Lung (tissue), 17 donors: ENCODE measurements at places on chromosomes 13 and 19. TPM values are rescaled to one million over a fixed set of nuclear protein-coding genes. Genes with fewer than 3 reads are reported as not detected.

RB1 gene
- 31.5 TPM for total RNA-seq

PGLYRP2 gene
- total RNA-seq: not detected

- no peak overlapping the region for H3K27ac ChIP-seq
- no peaks in the 10 kb centered on the region for H3K36me3 ChIP-seq
- no peaks in the 10 kb centered on the region for H3K27me3 ChIP-seq
- no peak overlapping the region for H3K4me3 ChIP-seq
- DNase-seq: no peak
These were observed 71.4 kb downstream of the ALOX5AP start for GRCh38 chr13:30806784-30807183.

SH2D3A gene
- 30.6 TPM for total RNA-seq

RNF17 gene
- total RNA-seq: 0.09 TPM

GRCh38 chr19:1968279-1969175 lies 27.6 kb downstream of the CSNK1G2 start:
- DNase-seq: peak; percentile 39
- no peak overlapping the region for H3K4me3 ChIP-seq
- H3K36me3 ChIP-seq: peaks cover 3% of the 10 kb centered on the region
- H3K27ac ChIP-seq: no peak overlapping the region

ZNF554 gene
- total RNA-seq: 5.0 TPM

UGGT2 gene
- total RNA-seq: 24.3 TPM

DNA sequence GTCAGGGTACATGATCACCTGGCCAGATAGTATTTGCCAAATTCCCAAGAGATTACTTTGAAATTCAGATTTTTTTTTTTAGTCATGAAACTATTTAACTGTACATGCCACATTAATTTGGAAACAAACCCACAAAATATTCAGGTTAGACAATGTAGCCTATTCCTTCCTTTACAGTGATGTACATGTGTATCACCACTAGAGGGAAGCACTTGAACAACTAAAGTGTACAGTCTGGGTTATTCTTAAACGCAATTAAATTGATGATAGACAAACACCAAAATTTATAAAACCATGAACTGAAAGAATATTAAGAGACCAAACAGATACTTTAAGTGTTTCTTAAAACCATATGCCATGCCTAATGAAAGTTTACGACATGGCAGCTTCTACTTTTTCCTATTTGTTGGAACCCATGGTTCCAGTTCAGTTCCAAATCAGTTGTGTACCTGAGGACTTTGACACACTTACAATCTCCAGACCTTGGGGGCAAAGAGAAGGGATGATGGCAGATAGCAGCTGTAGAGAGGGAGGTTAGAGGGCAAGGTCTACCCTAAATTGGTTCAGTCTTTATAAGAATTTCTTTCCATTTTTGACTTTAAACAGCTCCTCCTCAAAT lies 52.8 kb downstream of the TNFSF13B start:
- no peaks in the 10 kb centered on the region for H3K36me3 ChIP-seq
- no peak overlapping the region for H3K4me3 ChIP-seq
- H3K27me3 ChIP-seq: peaks cover 4% of the 10 kb centered on the region
- peak; percentile 54 for DNase-seq
- no peaks in the 10 kb centered on the region for H3K4me1 ChIP-seq
- H3K27ac ChIP-seq: no peak overlapping the region

DNA sequence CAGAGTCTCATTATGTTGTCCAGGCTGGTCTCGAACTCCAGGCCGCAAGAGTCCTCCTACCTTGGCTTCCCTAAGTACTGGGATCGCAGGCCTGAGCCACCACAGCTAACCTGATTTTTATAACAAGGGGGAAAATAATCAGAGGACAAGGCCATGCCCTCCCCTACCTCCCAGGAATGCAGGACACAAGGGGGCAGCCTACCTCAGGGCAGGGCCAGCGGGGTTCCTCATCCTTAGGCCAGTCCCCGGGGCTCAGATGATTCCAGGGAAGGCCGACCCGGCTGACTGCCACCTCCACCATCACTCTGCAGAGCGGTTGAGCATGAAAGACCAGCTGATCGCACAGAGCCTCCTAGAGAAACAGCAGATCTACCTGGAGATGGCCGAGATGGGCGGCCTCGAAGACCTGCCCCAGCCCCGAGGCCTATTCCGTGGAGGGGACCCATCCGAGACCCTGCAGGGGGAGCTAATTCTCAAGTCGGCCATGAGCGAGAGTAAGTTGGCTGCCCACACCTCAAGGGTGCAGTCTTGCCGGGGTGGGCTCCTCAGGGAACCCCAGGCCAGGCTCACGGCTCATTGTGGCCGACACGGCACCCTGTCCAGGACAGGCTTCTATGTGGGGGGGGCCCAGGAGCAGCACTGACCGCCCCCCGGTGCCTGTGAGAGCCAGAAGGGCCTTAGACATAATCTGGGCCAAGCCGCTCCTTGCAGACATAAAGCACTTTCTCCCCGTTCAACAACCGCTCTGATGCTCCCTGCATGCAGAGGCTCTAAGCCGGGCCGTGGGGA lies 26.8 kb downstream of the PEX11G start:
- H3K27ac ChIP-seq: no peak overlapping the region
- no peak for DNase-seq
- no peak overlapping the region for H3K4me3 ChIP-seq
- H3K4me1 ChIP-seq: no peaks in the 10 kb centered on the region
- peaks cover 17% of the 10 kb centered on the region for H3K36me3 ChIP-seq

DNA sequence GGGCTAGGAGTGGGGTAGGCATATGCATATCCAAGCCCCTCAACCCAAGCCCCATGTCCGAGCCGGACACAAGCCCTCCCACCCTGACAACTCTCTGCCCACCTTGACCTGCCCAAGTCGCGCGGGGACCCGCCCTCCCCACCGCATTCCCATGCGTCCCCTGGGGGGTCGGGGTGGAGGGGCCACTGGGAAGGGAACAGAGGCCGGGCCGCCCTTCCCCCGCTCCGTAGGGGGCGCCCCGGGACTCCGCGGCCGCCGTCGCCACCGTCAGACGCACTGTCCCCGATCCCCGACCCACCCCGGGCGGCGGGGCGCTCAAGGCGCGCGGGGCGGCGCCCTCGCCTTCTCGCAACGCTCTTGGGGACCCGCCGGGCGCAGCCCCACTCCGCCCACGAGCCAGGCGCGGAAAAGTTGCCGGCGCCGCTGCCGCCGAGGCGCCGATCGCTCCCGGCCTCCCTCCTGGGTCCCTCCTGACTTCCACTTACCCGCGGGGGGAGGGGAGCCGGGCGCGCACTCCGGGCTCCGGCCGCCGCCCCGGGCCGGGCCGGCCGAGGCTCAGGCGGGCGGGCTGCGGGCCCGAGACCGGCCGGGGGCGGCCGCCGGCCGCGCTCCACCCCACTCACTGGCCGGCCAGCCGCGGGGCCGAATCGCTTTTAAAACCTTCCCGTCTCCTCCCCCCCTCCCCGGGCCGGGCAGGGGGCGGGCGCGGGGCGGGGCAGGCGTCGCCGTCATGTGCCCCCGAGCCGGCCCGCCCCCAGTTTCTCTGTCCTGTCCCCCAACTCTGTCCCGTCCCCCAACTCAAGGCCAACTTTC lies 34.4 kb upstream of the NANOS3 start:
- peaks cover 2% of the 10 kb centered on the region for H3K36me3 ChIP-seq
- peak overlapping the region; percentile 98 for H3K27ac ChIP-seq
- no peaks in the 10 kb centered on the region for H3K27me3 ChIP-seq
- H3K4me3 ChIP-seq: peak overlapping the region; percentile 88
- peaks cover 14% of the 10 kb centered on the region for H3K4me1 ChIP-seq

ATP8A2 gene
- total RNA-seq: 2.7 TPM
